ENCODE measurements at places on chromosomes 4 and X. TPM values are rescaled to one million over a fixed set of nuclear protein-coding genes. Genes with fewer than 3 reads are reported as not detected.

Gene FAM149A
- total RNA-seq, result 0.41 TPM

Gene ZNF157
- total RNA-seq, result 0.48 TPM

Gene XG
- total RNA-seq, result not detected

Gene MAGEA1
- not detected for total RNA-seq

Gene GAK
- 141 TPM for total RNA-seq

Gene HDAC6
- total RNA-seq, result 103 TPM

Gene NEIL3
- 27.4 TPM for total RNA-seq
